ENCODE measurements at places on chromosomes 13 and 19.

- no peak for DNase-seq
These were observed 2.3 kb downstream of the COMP start for GRCh38 chr19:18788529-18789421.

DNA sequence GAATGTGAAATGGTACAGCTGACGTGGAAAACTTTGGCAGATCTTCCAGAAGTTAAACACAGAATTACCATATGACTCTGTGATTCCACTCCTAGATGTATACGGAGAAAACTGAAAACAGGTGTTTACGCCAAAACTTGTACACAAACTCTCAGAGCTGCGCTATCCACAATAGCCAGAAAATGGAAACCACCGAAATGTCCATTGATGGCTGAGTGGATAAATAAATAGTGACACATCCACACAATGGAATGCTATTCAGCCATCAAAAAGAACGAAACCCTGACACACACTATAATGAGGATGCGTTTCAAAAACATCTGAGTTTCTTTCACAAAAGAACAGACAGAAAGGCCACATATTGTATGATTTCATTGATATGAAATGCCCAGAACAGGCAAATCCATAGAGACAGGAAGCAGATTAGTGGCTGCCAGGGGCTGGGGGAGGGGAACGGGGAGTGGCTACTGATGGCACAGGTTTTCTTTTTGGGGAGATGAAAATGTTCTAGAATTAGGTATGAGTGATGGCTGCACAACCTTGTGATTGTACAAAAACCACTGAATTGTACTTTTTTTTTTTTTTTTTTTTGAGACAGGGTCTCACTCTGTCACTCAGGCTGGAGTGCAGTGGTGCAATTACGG, 33.0 kb downstream of the IL12RB1 start:
- DNase-seq: no peak

- DNase-seq: no peak
These were observed 1112.6 kb downstream of the PCDH9 start for GRCh38 chr13:66117563-66117962.

- DNase-seq: no peak
These were observed 27.6 kb downstream of the EDNRB start for GRCh38 chr13:77891041-77891440.

DNA sequence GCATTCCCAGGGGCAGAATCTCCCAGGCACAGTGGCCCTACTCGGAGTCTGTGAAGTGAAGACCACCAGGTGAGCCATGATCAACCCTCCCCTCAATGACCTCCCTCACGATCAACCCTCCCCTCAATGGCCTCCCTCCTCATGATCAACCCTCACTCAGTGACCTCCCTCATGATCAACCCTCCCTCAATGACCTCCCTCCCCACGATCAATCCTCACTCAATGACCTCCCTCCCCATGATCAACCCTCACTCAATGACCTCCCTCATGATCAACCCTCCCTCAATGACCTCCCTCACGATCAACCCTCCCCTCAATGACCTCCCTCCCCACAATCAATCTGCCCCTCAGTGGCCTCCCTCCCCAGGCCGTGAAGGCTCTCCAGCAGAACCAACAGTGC, 32.1 kb downstream of the SBNO2 start:
- DNase-seq: no peak

DNA sequence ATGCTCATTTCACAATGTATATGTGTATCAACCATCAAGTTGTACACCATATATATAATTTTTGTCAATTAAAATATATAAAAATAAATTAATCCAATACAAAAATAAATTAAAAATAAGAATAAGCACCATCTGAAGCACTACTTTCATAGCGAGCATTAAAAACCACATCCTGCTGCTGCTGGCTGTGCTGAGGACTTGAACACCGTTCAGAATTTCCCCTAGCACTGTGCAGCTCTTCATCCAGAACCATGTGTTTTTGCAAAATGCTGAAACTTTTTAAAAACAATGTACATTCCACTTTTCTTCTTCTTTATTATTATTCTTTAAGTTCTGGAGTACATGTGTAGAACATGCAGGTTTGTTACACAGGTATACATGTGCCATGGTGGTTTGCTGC, 40.0 kb upstream of the FOXO1 start:
- DNase-seq: no peak

- DNase-seq: peak; percentile 85
These were observed 2.6 kb upstream of the JUNB start for GRCh38 chr19:12788682-12789097.

GRCh38 chr13:27599845-27600553, 20.3 kb downstream of the LNX2 start:
- DNase-seq: no peak

GRCh38 chr13:46757640-46758039, 39.3 kb downstream of the ESD start:
- no peak for DNase-seq

- peak; percentile 79 for DNase-seq
These were observed 1.5 kb upstream of the WDR18 start for GRCh38 chr19:982567-983170.

- no peak for DNase-seq
These were observed 2861.0 kb downstream of the PCDH9 start for GRCh38 chr13:64369121-64369520.

- DNase-seq: no peak
These were observed 1.4 kb downstream of the BTBD2 start for GRCh38 chr19:2014131-2014571.

DNA sequence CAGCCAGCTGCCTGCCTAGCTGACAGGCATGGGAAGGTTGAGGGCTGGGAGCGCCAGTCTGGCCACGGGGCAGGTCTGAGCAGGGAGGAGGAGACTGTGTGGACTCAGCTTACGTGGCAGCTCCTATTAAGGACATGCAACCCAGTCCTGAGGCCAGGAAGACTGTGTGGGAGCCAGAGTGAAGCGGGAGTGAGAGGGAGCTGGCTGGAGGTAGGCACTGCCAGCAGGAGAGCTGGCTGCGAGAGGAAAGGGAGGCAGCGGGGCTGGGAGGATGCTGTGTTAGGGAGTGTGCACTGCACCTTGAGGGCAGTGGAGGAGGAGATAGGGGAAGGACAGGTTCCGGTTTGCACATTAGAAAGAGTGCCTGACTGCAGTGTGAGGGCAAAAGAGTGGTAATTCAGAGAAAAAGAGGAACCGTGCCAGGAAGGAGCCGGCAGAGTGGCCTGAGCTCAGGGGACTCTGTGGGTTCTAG, 99.2 kb downstream of the SLC7A1 start:
- no peak for DNase-seq

GRCh38 chr19:660793-661426, 2.1 kb downstream of the RNF126 start:
- DNase-seq: no peak

- no peak for DNase-seq
These were observed 48.2 kb downstream of the BRD4 start for GRCh38 chr19:15284091-15284490.

- no peak for DNase-seq
These were observed 29.8 kb upstream of the IL17D start for GRCh38 chr13:20673715-20674114.

GRCh38 chr13:73945871-73946270, 188.3 kb downstream of the KLF12 start:
- DNase-seq: no peak

- DNase-seq: no peak
These were observed 22.0 kb upstream of the FREM2 start for GRCh38 chr13:38664906-38665305.

GRCh38 chr13:75656425-75656989, 20.4 kb downstream of the LMO7 start:
- no peak for DNase-seq

Data from lower lobe of right lung (tissue), 2 donors.